Stimulated activated CD8-positive, alpha-beta memory T cell treated with anti-CD3 and anti-CD28 coated beads, Interleukin-7, amount 100 ng/mL, for 1 hour (primary cell): ENCODE measurements at places on chromosomes 3 and 15.

GRCh38 chr15:99224372-99225214, 24.8 kb downstream of the TTC23 start:
- no peak for DNase-seq

GRCh38 chr3:193857996-193858395, 265.0 kb downstream of the OPA1 start:
- DNase-seq = no peak

DNA sequence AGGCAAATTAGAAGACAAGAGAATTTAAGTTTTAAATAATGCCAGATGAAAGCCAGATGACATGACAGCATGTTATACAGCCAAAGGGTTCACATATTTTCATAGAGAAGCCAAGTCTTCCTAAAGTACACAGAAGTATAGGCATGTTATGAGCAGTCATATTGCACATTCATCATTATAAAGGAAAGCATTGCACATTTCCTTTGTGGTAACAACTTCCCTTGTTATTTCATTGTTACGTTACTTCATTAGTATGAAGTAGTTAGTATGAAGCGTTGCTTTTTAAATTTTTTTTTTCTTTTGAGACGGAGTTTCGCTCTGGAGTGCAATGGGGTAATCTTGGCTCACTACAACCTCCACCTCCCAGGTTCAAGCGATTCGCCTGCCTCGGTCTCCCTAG, 4.6 kb upstream of the ABCC5 start:
- no peak for DNase-seq

- no peak for DNase-seq
Observed at GRCh38 chr3:8499181-8499611, 2.4 kb upstream of the LMCD1 start.

GRCh38 chr3:193572426-193572908, 17.8 kb upstream of the ATP13A4 start:
- DNase-seq = peak; percentile 12

GRCh38 chr15:76127880-76128279, 68.1 kb downstream of the TMEM266 start:
- no peak for DNase-seq

DNA sequence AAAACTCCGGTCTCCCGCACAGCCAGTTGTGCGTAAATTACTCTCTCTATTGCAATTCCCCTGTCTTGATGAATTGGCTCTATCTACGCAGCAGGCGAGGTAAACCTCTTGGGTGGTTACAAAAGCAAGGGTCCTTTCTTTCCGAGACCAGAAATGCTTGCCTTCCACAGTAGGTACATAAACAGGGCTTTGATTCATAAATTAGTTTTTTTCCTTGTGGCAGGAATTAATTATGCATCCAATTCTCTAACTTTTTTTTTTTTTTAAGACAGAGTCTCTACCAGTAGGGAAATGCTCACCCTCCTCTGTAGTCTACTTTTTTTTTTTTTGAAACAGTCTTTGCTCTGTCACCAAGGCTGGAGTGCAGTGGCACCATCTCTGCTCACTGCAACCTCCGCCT, 16.3 kb downstream of the CD80 start:
- no peak for DNase-seq

DNA sequence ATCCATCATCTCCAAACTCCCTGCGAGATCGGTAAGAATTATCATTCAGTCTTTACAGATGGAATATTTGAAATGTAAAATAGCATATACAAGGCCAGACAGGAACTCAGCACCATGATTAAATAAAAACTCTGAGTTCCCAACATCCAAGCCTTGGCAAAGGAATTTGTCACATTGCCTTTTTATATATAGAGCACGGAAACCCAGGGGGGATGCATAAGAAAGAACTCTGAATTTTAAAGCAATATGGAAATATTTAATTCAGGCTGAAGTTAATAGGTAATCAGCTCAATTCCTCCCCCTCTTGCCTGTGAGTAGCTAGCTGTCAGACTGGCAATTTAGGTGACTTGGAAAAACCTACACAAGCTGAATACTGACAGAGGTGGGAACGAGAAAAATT, 217.9 kb upstream of the KCNMB2 start:
- no peak for DNase-seq

- DNase-seq = no peak
Observed at GRCh38 chr3:34844323-34844620, 795.1 kb upstream of the ARPP21 start.

DNA sequence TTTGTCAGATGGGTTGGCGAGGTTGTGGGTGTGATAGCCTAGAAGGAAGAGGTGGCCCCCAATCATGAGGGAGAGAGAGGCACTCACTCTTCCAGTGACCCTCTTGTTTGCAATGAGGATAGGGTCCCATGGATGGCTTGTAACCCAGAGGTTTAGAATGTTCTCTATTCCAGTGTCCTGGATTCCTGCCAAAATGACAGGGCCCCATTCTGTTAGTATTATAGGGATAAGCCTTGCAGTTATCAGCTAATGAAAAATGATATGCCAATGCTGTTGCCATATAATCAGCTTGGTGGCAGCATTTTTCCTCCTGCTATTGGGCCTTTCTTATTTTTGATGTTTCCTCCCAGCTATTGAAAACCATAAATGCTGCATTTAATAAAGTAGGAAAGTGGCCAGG, 23.3 kb upstream of the SENP7 start:
- no peak for DNase-seq

GRCh38 chr15:82890995-82891390, 61.5 kb downstream of the HOMER2 start:
- DNase-seq = no peak

DNA sequence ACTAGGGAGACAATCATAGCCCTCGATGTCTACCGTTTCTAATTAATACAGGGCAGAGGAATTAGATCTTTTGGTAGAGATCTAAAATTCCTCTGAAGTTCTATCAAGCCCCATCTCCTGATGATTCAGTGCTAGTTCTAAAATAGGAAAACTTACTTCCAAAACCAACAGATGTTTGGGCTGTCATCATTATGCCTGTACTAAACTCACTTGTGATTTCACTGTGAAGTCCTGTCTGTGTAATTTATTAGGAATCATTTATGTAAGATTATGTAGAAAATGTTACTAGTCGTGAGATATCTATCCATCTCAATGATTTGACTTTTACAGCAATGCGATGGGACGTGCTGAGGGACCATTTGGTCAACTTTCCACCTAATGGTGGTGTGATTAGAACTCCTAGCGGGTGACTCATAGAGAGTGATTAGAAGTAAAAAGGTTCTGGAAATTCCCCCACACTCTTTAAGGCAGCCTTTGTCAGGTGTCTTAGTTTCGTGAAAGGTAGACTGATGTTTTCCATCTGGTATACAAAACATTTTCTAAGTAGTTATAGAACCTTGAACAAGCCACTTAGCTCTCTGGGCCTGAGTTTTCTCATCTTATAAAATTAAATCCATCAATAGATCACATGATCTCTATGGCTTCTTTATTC, 34.2 kb downstream of the LIPC start:
- DNase-seq = no peak

DNA sequence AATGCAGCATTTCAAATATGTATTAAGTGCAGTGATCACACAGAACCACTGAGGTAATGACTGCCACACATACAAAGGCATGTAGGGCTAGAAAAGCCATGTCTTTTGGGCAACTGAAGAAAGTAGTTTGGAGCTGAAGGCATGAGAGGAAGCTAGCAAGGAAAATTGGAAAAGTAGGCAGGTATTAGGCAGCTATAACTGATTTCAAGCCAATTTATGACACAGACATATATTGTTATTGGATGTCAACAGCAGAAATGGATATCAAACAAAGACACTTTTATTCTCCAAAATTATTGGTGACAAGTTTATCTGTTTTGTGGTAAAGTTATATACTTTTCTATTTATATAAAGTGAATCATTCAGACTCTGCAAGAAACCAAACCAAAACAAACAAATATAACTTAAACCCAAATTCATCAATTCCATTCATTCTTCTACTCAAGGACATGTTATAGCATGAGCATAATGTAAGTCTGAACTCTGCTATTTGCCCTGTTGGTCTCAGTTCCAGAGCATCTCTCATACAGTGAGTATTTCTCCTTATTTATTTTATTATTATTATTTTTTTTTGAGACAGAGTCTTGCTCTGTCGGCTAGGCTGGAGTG, 307.4 kb upstream of the COL8A1 start:
- no peak for DNase-seq

DNA sequence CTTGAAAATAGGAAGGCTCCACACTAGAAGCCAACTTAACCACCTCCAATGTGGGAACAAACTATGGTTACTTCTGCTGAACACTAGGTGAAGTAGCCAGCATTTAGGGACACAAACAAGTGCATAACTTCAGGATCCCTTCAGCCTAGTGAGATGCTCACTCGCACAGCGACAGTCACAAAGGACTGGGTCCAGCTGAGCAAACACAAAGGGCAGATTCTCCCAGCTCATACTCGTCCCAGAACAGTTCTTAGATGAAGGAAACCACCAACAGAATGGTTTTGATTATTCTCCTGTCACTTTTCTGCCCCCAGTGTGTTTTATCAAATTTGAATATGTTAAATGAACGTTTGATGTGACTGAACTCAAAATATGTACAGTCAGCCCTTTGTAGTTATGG, 201.6 kb downstream of the KCNAB1 start:
- DNase-seq = no peak

DNA sequence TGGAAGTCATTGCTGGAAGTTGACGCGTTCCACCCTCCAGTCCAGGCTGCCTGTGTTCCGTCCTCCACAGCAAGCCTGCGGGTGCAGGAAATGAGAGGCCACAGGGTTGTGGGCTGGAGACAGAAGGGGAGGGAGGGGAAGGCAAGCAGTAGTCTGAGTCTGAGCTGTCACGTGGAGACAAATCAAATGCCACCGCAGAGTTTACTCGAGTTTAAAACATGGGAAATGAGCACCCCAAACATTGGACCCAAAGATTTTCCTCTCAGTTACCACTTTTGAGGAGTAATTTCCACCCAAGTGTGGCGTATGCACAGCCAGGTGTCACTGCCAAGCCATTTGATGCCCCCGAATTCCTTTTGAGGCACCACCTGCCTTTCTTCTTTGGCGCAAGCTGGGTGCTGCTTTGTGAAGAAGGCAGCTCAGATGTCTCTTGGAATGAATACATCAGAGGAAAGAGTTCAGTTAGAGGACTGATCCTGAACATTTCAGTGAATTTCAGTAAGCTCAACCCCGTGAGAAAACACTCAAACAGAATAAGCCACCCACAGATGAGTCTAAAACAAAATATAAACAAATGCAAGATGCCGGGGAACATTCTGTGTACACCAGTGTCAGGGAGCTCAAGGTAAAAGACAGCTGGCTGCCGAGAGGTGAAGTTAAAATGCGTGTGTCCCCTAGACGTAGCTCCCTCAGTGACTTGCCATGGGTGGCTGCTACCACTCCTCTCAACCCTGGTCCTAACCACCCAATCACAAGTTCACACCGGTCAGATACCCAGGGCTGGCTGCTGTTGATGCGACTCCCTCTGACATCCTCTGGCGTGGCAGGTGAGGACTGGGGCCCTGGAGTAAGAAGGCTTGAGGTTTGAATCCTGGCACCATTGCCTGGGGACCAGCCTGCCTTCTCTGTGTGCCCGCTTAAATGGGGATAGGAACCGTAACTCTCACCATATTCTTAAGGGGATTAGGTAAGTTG, 203.8 kb downstream of the UACA start:
- no peak for DNase-seq

DNA sequence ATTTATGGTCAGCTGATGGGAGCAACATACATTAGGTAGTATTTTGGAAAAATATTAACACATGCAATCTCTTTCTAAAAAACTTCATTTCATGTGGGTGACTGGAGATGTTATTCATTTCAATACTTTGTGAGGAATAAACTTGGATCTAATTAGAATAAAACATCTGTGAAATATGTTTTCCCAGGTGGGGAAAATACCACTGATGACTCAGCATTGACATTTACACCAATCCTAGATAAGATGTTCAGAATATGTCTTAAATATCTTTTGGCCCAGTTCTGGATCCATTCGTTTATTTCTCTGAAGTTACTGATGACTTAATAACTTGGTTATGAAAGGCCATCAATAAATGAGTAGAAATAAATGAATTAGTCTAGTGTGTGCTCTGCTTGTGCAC, 247.6 kb downstream of the CHST2 start:
- DNase-seq = no peak

DNA sequence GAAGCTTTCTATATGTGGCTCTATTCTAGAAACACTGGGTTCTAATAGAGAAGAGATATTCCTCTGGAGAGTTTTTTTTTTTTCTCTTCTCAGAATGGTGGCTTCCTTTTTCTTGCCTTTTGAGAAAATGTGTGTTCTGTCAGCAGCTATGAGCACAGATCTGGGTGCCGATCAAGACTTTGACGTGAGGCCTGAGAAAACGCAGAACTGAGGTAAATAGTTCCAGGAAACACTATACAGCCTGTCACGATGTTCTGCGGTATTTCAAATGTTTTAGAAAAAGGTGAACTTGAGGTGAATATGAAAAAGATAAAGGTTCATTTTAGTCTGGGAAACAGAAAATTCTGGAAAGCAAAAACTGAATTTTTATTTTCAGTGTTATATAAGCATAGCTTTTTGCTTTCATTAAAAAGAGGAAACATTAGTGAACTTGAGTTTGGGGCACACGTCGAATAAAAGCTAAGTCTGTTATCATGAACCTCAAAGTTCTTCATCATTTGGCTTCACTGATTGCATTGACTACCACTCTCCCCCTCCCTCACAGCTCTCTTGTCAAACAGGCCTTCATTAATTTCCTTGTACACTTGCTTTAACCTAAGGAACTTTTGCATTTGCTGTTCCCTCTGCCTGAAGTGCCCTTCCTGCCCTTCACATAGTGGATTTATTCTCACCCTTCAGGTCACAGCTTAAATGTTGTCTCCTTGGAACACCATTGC, 265.1 kb downstream of the NFKBIZ start:
- peak; percentile 3 for DNase-seq

DNA sequence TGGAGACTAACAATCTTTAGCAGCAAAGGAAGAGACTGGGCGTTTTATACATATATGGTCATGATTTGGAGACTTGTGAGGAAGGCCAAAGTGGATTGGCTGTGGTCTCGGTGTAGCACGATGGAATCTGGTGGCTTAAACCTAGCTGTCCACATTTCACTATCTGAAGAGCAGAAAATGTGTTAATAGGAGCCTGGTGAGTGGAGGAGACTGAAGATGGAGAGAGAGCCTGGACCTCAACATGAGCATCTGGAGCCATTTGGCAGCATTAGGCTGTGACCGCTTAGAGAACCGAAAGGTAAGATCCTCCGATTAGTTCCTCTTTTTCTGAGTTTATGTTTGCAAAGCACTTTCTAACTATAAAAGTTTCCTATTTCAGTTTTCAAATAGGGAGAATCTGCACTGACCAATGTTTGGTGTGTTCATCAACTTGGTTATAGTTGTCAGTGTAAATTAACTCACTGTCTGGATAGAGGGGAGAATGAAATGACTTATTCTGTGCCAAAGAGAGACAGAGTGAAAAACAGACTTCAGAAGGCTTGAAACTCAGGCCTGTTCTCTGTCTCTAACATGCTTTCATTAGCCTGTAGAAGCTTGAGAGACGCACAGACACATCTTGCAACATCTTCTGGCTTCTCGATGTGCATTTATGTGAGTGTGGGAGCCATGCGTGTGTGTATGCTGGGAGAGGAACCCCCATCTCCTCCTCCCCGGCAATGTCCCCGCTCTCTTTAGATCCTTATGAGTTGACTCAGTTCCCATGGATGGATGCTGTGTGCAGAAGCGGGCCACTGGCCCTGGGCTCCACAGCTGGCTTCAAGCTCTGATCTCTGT, 244.7 kb upstream of the TBL1XR1 start:
- no peak for DNase-seq

GRCh38 chr3:71815340-71816067, 30.6 kb upstream of the PROK2 start:
- no peak for DNase-seq

GRCh38 chr3:46928282-46928681, 48.3 kb downstream of the CCDC12 start:
- DNase-seq = no peak
